Activated CD8-positive, alpha-beta memory T cell treated with anti-CD3 and anti-CD28 coated beads, Interleukin-2, amount 50 U/mL, for 4 hours (primary cell): ENCODE measurements at places on chromosomes 3 and 15.
A peak's percentile ranks its signal among the peaks of the same experiment; 100 is the strongest.

- no peak for DNase-seq
Measured at GRCh38 chr3:52405601-52406110, 39.2 kb downstream of the SEMA3G start.

- no peak for DNase-seq
Measured at GRCh38 chr3:129501630-129502029, 26.8 kb upstream of the RHO start.

DNA sequence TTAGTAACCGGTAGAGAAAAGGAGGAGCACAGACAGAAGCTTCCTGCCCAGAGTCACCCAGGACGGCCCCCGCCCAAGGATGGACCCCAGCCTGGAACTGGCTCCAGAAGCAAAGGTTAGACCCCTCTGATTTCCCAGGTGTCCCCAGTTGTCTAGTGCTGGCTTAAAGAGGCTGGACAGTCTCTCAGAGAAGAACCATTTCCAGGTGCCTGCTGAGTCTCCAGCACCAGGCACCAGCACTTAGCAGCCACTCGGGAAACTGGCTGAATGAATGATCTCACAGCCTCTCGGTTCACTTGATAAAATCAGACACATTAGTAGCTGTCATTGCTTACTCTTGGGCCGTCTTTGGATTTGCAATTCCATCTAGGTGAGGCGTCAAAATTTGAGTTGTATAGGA lies 139.7 kb upstream of the HES1 start:
- no peak for DNase-seq

GRCh38 chr3:14472471-14473351 lies 67.4 kb downstream of the GRIP2 start:
- DNase-seq: no peak

- DNase-seq: peak; percentile 22
Measured at GRCh38 chr15:45714590-45715488, 80.0 kb downstream of the SQOR start.

- DNase-seq: no peak
Measured at GRCh38 chr15:57085267-57085666, 166.8 kb downstream of the TCF12 start.

- no peak for DNase-seq
Measured at GRCh38 chr15:87219650-87220615, 1036.6 kb downstream of the NTRK3 start.

DNA sequence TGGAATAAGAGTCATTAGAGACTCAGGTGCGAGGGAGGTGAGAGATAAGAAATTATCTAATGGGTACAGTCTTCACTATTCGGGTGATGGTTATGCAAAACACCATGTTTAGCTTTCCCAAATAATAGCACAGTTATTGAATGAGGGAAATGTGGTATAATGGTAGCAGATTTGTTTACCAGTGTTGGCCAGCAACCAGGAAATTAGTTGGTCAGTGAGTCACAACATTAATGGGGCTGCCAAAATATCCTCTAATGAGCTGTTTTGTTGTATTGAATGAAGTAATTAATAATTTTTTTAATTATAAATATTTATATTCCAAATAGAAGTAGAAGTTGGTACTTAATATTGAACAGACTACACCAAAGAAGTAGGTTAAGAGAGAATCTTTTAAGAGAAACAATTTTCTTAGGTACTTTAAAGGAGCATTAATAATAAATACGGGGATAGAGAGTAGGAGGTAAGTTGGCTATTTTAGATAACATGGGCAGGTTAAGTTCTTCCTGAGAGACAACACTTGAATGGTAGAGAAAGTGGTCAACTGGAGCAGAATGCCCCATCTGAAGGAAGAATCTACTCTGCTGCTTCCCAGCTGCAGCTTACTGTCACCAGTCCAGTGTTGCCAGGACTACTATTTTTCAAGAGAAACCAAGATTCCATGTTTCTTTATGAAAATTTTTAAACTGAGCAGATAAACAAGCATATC lies 218.8 kb downstream of the UBE2E2 start:
- DNase-seq: no peak

GRCh38 chr3:45198264-45199260 lies 27.5 kb downstream of the TMEM158 start:
- no peak for DNase-seq

- DNase-seq: no peak
Measured at GRCh38 chr15:62407216-62407615, 242.1 kb upstream of the C2CD4B start.

- no peak for DNase-seq
Measured at GRCh38 chr15:48683991-48684765, 38.7 kb upstream of the FBN1 start.

GRCh38 chr3:107217172-107217571 lies 160.1 kb upstream of the CCDC54 start:
- no peak for DNase-seq

GRCh38 chr3:142642956-142643355 lies 46.8 kb downstream of the PLS1 start:
- DNase-seq: no peak

- no peak for DNase-seq
Measured at GRCh38 chr15:82768414-82769054, 37.3 kb downstream of the FSD2 start.

DNA sequence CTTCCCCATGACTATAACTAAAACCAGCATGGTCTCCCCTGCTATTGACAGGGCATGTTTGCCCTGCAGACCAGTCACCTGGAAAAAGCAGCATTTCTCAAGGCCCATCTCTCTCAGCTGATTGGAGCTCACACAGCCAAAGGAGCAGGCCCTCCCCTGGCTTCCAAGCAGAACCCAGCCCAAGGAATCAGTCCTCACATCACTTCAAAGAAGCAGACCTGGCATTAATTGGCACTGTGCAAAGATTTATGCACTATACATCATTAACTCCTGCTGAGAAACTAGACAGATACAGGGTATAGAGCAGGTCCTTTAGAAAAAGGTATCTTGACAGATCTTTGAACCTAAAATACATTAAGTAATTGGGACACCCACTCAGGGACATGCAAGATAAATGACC lies 323.8 kb upstream of the PPP2R3A start:
- no peak for DNase-seq

DNA sequence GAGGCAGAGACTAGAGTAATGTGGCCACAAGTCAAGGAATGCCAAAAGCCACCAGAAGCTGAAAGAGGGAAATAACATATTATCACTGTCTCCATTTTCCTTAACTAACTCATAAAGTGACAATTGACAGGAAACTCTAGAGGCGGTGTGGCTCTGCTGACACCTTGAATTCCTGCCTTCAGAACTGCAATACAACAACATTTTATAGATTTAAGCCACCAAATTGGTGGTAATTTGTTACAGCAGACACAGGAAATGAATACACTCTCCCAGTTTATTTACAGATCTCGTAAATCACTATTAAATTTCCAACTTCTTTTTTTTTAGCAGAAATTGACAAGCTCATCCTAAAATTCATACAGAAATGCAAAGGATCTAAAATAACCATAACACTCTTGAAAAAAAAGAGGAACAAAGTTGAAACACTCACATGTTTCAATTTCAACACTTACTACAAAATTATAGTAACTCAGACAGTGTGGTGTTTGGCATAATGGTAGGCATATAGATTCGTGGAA lies 449.9 kb downstream of the OTOL1 start:
- no peak for DNase-seq

DNA sequence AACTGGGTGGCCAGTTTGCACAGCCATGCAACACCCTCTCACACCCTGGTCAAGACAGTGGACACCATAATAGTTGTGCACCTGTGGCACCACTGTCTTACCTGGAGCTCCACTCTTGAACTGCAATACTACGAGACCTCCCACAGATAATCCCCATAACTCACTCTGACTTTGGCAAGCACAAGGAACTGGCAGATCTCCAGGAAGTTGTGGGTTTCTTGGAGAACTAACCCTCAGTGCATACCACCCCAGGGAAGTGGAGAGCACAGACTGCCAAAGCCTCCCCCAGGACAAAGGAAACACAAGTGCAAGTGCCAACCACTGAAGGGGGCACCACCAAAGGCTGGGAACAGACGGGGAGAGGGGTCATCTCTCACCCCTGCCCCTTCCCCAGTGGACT lies 318.6 kb downstream of the SUCLG2 start:
- DNase-seq: no peak

DNA sequence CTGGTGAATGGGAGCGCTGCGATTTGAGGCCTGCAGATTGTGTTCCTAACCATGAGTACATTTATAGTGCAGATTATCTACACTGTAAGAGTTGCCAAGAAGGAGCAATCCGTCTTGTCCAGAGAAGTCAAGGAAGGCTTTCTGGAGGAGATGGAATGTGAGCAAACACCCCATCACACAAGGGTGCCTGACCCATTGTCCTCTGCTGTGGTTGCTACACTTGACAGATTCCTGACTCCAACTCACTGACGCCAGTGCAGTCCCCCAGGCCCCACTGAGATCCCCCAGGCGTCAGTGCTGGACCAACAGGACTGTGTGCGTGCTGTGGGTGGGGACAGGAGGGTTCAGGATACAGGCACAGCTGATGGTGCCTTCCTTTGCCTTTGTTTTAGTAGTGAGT lies 135.9 kb upstream of the TPM1 start:
- no peak for DNase-seq

- DNase-seq: no peak
Measured at GRCh38 chr3:28376424-28376823, 27.8 kb upstream of the AZI2 start.

DNA sequence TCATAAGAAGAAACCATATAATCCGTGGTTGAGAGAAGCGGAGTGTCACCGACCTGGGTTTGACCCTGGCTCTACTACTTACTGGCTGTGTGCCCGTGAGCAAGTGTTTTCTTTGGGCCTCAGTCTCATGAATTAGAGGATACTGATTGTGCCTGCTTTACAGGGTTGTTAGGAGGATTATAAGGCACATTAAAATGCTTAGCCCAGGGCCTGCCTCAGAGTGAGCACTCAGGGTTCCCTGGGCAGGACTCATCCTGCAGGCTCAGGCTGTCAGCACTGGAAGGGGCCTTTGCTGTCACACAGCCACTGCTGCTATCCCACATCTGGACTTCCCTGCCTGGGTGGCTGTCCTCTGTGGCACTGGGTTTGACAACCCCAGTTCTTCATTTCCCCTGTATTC lies 4.7 kb downstream of the PLA2G4F start:
- DNase-seq: no peak

GRCh38 chr3:129549006-129549800 lies 6.2 kb downstream of the H1-8 start:
- DNase-seq: no peak

DNA sequence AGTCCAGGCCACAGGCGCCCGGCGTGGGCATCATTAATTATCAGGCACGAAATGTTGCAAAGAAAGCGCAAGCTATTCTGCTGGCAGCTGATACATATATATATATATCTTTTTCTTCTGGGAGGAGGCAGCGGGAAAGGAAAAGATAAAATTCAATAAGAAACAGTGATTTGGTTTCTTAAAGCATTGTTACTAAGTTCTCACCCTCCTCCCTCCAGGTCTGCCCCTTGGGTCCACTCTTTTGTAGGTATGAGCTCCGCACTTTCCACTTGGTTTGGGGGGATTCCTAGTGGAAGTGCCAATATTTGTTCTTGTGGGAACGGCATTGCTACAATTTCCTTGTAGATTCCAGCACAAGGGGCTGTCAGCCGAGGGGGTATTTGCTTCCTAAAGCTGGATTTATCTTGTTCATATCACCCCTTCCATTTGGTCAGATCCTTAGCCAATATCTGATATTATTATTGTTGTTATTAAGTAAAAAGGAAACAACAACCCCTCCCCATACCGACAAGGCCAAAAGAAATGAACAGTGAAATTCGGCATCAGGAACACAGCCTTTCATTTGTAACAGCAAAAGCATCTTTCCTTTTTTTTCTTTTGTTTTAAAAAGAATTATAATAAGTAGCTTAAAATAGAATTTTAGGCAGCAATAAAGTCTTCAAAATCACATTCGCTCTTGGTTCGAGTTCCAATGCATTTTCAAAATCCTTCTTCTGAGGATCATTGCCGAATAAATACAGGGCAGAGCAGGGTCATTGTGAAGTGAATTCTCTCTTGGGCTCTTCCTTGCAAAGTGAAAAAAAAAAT lies 15.6 kb downstream of the ZIC1 start:
- no peak for DNase-seq
